Suppressor macrophage (primary cell): ENCODE measurements at places on chromosomes 4 and X.

GRCh38 chr4:97582890-97583289 lies 560.4 kb downstream of the STPG2 start:
- DNase-seq, result no peak

- DNase-seq, result no peak
Observed at GRCh38 chr4:71181332-71181731, 157.5 kb upstream of the SLC4A4 start.

- no peak for DNase-seq
Observed at GRCh38 chrX:110051559-110051958, 48.6 kb downstream of the TMEM164 start.

DNA sequence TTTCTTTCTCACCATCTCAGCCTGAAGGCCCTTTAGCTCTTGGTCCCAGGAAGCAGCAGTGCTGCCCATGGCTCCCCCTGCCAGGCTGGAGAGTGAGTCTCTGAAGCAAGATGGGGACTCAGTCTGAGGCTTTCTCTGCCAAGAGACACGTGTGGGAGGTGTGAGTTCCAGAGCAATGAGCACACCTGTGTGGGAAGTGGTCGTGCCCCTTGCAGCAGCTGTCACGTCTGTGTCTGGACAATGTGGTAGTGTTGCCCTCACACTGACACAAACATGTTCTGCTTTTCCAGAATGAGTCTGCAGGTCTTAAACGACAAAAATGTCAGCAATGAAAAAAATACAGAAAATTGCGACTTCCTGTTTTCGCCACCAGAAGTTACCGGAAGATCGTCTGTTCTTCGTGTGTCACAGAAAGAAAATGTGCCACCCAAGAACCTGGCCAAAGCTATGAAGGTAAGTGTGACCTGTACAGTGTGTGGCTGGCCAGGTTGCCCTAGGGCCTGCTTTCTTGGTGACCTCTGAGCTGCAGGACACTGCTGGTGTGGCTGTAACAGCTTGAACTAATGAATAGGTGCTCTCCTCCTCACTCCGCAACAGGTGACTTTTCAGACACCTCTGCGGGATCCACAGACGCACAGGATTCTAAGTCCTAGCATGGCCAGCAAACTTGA lies 1.9 kb downstream of the TACC3 start:
- DNase-seq, result peak; percentile 67

- DNase-seq, result no peak
Observed at GRCh38 chr4:113885291-113885690, 94.2 kb downstream of the ARSJ start.

- DNase-seq, result peak; percentile 14
Observed at GRCh38 chr4:75490155-75490554, 24.0 kb downstream of the RCHY1 start.

DNA sequence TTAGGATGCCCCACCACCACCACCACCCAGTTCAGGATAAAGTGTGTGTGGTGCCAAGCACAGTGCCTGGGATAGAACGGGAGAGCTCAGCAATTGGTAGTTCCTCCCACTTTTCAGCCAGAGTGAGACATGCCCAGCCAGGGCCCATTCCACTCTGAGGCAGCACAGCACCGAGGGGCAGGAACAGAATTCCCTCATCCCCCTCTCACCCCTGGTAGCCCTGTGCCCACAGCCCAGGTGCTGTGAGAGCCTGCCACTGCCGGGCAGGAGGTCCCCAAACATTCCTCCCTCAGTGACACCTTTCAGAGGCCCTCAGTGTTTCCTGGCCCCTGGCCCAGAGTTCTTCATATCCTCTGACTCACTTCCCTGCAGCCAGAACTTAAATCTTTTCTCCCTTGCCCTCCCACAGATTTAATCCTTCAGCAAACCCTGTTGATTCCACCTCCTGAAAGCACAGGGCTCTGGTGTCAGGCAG lies 8.1 kb downstream of the RIPPLY1 start:
- DNase-seq, result no peak

DNA sequence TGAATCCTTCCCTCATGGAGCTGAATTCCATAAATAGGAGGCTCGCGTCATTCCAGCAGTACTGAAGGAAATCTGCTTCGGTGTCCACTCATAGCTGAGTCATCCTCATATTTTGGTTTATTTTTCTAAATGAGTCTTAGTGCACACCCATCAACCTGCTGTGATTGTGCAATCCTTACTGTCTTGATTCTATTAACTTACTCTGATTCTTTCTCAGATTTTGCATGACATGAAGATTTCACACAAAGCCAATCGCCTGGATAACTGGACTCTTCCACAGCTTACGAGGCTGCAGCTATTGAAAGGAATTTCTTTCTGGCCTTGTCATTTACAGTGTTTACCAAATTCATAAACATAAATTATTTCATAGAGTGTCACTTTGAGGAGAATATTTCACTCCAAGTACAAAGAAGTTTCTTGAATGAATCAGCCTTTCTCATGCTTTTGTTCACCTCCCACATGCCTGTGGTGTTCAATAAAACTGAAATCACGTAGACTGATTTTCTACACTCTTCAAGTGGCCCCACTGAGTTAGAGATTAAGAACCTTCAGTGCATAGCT lies 207.6 kb upstream of the SLITRK2 start:
- no peak for DNase-seq
